ENCODE measurements at places on chromosomes 2 and 18. TPM values are rescaled to one million over a fixed set of nuclear protein-coding genes. Genes with fewer than 3 reads are reported as not detected.

The FAHD2B gene
- total RNA-seq: 6.3 TPM

The VSNL1 gene
- 2.1 TPM for total RNA-seq

The INHBB gene
- total RNA-seq: 1.0 TPM

The DNAJC5G gene
- under 0.01 TPM for total RNA-seq

The TNS1 gene
- total RNA-seq: 73.1 TPM

The LOXHD1 gene
- 1.6 TPM for total RNA-seq

The ZNF396 gene
- 1.6 TPM for total RNA-seq

The GLI2 gene
- 3.1 TPM for total RNA-seq

The LINC00305 gene
- total RNA-seq: not detected

The EVX2 gene
- under 0.01 TPM for total RNA-seq

The IL1RL2 gene
- total RNA-seq: not detected

The GPR39 gene
- 1.6 TPM for total RNA-seq

Data from skeletal muscle tissue (tissue), 5 donors.